NCI-H1436 treated with DMSO at 0.1 percent for 48 hours (cell line): ENCODE measurements at places on chromosomes 13 and 19.

DNA sequence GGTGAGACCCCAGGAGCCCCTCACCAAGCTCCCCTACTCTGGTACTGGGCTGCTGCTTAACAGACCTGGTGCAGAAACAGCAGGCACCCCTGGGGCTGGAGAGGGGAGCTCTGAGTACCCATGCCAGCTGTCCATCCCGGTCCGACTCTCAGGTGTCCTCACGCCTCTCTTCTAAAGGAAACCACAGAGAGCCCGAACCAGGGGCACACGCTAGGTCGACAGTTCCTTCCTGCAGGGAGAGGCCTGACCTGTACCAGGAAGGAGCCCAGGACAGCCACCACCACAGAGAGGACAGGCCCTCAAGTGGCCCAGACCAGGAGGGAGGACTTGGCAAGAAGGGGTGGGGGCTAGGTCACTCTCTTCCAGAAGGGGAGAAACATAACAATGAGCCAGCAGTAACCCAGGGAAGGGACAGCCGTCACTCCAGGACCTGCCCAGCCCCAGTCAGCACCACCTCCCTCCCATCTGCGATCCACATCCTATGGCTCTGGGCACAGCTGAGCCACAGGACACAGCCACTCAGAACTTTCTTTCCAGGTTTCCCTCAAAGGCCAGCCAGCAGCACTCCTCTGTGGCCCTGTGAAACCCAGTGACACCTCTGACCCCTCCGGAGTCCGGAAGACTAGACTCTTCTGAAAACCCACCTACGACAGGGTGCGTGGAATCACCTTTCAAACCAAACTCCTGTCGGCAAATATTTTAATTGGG is 13.0 kb upstream of the SLC35E1 start:
- DNase-seq, result no peak

GRCh38 chr13:51978796-51979556 is 32.3 kb downstream of the ATP7B start:
- no peak for DNase-seq

- DNase-seq, result no peak
These were observed at the start of gene LCP1 for GRCh38 chr13:46181840-46182490. LCP1 (minus strand) TSS chr13:46182177; CDS start chr13:46159662, 22,515 bp downstream.

DNA sequence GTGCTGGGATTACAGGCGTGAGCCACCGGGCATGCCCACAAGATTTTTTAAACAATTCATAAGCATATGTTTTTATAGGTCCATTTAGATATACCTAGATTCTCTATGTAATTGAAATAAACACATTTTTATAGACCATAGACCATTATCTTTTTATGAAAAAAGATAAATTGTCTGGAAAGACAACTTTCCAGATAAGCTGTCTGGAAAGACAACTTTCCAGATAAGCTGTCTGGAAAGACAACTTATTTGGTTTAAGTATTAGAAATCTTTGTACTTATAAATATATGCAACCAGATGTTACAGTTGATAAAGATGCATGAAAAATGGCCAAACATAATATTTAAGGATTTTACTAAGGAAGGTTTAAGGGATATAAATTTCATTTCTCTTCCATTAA is 538.5 kb downstream of the GPC6 start:
- DNase-seq, result no peak
